T-helper 2 cell treated with Interferon-gamma antibody and Interleukin-4, amounts not matched to agents 5 μg/mL and 100 μg/mL, for 36 hours (primary cell): ENCODE measurements at places on chromosomes 5 and 9.

DNA sequence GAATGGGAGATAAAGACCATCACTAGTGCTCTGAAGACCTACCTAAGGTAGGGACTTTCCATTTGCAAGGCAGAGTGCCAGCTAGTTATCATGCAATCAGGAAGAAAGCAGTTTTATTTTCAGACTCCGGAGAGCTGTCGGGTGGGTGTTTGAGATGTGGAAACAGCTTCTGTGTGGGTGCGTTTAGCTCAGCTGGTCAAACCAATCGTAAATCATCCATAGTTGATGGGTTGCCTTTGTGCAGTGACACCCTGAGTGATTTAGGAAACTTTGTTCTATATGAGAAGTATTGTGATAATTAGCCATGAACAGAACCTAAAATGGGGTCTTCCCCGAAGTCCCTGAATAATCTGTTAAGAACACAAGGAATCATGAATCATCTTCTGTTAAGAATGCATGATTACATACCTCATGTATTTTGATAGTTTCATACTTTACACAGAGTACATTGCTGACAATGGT lies 284.3 kb downstream of the ARHGAP26 start:
- H3K4me3 ChIP-seq: peak overlapping the region; percentile 46
- peak; percentile 66 for DNase-seq
- peaks cover 24% of the 10 kb centered on the region for H3K36me3 ChIP-seq
- no peaks in the 10 kb centered on the region for H3K27me3 ChIP-seq
- H3K4me1 ChIP-seq: peaks cover 52% of the 10 kb centered on the region

- H3K27me3 ChIP-seq: no peaks in the 10 kb centered on the region
- H3K4me1 ChIP-seq: no peaks in the 10 kb centered on the region
- DNase-seq: no peak
- peaks cover 70% of the 10 kb centered on the region for H3K36me3 ChIP-seq
- no peak overlapping the region for H3K4me3 ChIP-seq
- peak overlapping the region; percentile 47 for H3K27ac ChIP-seq
Observed at GRCh38 chr5:96788112-96788749, 19.5 kb downstream of the ERAP1 start.

DNA sequence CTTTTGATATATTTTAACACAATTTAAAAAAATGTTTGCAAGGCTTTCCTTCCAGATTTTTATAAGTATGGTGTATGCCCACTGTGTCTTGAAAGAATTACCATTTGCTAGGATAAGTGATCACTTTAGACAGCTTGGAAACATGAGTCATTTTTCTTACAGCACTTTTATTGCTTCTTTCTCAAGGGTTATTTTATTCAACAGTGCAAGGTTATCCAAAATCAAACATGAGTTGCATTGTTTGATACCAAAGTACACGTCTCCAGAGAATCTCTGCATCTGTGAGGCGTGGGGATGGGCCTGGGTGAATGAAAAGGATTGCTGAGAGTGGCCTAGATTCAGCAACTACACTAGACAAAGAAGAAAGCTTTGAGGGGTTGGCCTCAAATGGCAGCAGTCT lies 329.6 kb downstream of the ADAMTS6 start:
- H3K4me1 ChIP-seq: no peaks in the 10 kb centered on the region
- no peaks in the 10 kb centered on the region for H3K36me3 ChIP-seq
- H3K27me3 ChIP-seq: peaks cover 7% of the 10 kb centered on the region
- no peak overlapping the region for H3K27ac ChIP-seq
- H3K4me3 ChIP-seq: no peak overlapping the region

DNA sequence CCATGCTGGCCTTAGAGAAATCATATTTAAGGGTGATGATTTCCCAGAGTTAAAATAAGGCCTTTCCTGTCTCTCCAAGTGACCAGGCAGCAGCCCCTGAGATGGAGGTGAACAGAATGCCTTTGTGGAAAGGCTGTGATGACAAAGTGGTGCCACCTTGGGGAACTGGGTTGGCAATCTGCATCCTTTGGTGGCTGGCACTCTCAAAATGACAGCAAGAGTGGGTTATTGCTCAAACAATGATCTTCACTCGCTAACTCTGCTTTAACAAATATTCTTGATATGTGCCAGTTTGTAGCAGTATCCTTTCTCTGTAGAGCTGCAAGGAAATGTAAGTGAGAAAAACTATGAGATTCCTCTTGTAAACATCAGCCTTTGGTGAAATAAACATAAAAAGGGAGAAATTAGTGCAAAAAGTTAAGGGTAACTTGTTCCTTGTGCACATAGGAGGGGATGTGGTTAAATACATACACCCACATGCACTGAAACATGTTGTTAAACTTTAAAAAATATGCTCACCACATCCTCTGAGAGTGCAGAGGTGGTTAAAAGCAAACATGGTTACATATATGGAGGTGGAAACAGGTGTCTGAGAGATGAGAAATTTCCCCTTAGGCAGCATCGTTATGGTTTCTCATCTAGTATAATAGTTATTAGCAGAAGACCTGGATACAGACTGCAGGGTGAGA lies 373.4 kb upstream of the CTNND2 start:
- no peaks in the 10 kb centered on the region for H3K4me1 ChIP-seq
- no peak overlapping the region for H3K27ac ChIP-seq
- DNase-seq: no peak
- H3K27me3 ChIP-seq: no peaks in the 10 kb centered on the region

DNA sequence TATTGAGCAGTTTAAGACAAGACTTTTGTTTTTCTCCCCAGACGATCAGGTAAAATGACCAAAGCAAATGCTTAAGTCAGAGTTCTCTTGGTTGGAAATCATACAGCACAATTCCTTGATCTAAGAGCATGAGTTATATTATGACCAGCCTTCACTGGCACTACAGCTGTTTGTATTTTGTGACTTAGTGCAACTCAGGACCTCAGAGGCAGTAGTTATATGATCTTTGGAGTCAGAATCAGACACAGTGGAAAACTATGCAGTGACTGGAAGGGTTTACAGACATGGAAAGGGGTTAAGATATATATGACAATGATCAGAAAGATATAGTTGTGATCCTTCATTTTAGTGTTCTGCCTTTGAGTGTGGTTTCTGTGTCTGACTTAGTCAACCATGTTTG lies 24.3 kb downstream of the RAD23B start:
- H3K36me3 ChIP-seq: peaks cover 60% of the 10 kb centered on the region
- H3K27me3 ChIP-seq: no peaks in the 10 kb centered on the region
- DNase-seq: no peak
- H3K4me3 ChIP-seq: no peak overlapping the region

DNA sequence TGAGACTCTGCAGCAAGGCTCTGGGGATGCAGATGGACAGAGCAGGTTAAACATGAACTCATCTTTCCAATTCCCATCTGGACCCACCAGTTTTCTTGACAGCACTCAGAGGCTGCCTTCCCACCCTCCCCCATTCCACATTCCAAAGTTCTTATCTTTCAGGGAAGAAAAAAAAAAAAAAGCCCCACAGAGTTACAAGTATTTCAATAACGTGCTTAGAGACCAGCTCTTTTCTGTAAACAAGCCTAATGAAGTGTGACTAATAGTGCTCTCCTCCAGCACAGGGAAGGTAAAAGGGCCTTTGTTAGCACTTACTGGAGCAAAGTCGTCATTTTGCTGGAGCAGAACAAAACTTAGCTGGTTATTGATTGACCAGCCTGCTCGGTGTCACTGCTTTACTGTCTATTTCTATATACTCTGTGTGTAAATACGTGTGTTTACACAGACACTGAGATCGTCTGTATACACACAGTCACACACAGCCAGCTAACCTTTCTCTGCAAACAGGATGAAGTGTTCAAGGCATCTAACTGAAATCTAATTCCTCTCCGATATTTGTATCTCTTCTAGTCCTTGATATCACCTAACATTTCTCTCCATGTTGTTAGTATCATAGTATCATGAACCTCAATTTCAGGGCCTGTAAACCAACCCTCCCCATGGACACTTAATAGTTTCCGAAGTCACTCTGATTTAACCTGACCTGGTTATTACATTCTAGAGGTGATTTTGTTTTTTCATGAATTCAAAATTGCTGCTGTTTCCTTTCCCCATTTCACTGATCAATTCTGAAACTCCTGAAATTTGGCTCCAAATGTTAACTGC lies 84.9 kb downstream of the ZNF608 start:
- no peaks in the 10 kb centered on the region for H3K4me1 ChIP-seq
- no peak overlapping the region for H3K27ac ChIP-seq
- H3K4me3 ChIP-seq: no peak overlapping the region
- H3K27me3 ChIP-seq: peaks cover 13% of the 10 kb centered on the region
- H3K36me3 ChIP-seq: no peaks in the 10 kb centered on the region

DNA sequence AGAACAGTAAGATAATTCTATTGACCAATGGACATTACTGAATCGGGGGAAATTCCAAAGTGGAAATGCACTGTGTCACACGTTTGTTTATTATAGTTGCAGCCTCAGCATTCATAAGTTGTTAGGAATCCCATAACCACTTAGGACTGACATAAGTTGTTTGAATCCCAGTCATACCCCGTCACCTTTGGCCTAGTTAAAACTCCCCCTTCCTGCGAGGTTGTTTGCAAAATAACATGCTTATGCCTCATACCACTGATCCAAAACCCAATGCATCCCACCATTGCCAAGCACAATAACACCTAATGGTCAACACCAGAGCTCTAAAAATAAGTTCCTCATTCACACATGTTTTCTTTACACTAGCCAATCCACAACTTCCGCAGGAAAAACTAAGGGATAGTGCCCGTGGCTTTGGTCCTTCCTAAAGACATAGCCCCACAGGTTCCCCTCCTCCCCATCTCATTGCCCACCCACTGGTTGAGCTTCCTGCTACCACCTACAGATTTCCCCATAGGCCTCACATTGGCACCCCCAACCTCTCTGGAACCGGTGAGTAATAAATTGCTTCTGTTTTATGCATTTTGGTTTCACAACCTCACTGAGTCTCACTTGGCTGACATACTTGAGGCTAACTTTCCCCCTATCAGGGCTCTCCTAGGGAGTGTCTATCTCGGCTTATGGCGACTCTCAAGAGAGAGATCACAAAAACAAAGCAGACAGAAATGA lies 42.3 kb upstream of the MUSK start:
- H3K4me1 ChIP-seq: no peaks in the 10 kb centered on the region
- no peak overlapping the region for H3K27ac ChIP-seq
- no peaks in the 10 kb centered on the region for H3K27me3 ChIP-seq
- no peak overlapping the region for H3K4me3 ChIP-seq

GRCh38 chr9:15182101-15182551 lies 124.9 kb downstream of the TTC39B start:
- H3K4me3 ChIP-seq: no peak overlapping the region
- no peak for DNase-seq
- peaks cover 57% of the 10 kb centered on the region for H3K36me3 ChIP-seq
- H3K4me1 ChIP-seq: peaks cover 10% of the 10 kb centered on the region

GRCh38 chr5:123879071-123879470 lies 367.1 kb downstream of the CSNK1G3 start:
- H3K27me3 ChIP-seq: no peaks in the 10 kb centered on the region
- H3K4me1 ChIP-seq: no peaks in the 10 kb centered on the region
- no peaks in the 10 kb centered on the region for H3K36me3 ChIP-seq
- H3K27ac ChIP-seq: no peak overlapping the region
- DNase-seq: no peak
- no peak overlapping the region for H3K4me3 ChIP-seq

- H3K4me1 ChIP-seq: peaks cover 22% of the 10 kb centered on the region
- H3K4me3 ChIP-seq: peak overlapping the region; percentile 93
- peaks cover 7% of the 10 kb centered on the region for H3K36me3 ChIP-seq
- no peaks in the 10 kb centered on the region for H3K27me3 ChIP-seq
Observed at GRCh38 chr5:134410822-134411221, 859 bp downstream of the CDKN2AIPNL start.

DNA sequence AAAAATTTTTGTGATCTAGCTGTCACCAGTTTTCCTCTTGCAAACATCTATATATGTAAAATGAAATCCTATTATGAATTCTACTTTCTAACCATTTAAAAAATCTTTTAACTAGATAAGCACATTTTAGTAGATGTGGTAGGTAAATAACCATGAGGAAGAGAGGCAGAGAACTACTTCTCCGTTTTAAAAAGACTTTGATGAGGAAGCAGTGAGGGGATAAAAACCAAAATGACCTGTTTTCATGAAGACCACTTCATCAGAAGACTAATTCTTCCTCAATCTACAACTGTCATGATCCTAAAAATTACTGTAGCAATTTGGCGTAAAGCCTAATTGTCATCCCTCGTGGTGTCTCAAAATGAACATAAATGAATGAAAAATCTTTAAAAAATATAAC lies 15.7 kb upstream of the ERBIN start:
- H3K4me1 ChIP-seq: peaks cover 2% of the 10 kb centered on the region
- no peaks in the 10 kb centered on the region for H3K36me3 ChIP-seq
- H3K27me3 ChIP-seq: peaks cover 7% of the 10 kb centered on the region
- H3K4me3 ChIP-seq: no peak overlapping the region
- DNase-seq: no peak
- no peak overlapping the region for H3K27ac ChIP-seq

DNA sequence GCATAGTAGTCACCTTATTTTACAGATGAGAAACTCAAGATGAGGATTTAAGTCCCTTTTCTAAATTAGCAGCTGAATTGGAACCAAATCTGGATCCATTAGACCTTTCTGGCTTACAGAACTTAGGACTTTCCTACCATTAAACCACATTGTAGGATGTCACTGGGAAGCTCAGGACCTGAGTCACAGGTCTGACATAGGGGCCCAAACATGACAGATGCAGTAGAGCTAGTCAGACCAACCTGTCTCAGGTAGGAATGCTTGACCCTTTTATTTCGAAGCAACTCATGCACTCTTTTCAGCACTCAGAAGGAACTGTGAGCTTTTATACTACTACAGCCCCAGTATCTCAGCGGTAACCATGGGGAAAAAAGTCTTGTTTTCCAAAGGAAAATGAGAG lies 2.6 kb downstream of the RAB24 start:
- H3K27ac ChIP-seq: peak overlapping the region; percentile 97
- peaks cover 61% of the 10 kb centered on the region for H3K36me3 ChIP-seq
- H3K4me1 ChIP-seq: peaks cover 67% of the 10 kb centered on the region
- no peak for DNase-seq

DNA sequence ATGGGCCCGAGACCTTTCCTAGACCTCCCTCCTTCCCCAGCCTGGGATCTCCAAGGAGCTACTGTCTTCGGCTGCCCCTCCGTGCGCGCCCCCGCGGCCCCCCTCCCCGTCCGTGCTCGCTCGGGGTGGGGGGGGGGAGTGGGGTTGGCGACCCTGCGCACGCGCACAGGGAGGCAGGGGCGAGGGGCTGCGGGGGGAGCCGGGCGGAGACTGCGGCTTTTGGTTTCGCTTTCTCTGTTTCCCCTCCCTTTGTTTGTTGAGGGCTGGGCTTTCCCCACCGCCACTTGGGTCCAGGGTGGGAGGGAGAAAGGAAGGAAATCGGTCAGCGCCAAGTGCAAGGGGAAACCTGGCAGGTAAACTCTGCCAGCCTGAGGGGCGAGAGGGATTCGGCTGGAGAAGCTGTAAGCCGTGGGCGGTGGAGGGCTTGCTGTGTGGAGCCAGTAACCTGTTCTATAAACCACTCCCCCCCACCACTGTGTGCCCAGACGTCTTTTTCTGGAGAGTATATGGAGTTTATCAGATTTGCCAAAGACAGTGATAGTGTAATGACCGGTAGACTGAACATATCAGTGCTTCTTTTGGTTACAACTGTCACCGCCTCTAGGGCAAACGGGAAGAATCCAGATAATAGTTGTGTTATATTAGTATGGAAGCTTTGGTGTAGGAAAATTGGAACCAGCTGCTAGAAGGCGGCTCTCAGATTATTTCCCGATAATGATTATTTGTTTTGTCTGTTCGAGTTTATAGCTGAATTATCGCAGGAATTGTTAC lies 684 bp downstream of the DNAJA1 start:
- DNase-seq: peak; percentile 81
- peaks cover 45% of the 10 kb centered on the region for H3K36me3 ChIP-seq
- H3K27ac ChIP-seq: peak overlapping the region; percentile 97
- peak overlapping the region; percentile 98 for H3K4me3 ChIP-seq
- H3K27me3 ChIP-seq: no peaks in the 10 kb centered on the region
- peaks cover 53% of the 10 kb centered on the region for H3K4me1 ChIP-seq
